ENCODE measurements at places on chromosomes 6 and 20.
A peak's percentile ranks its signal among the peaks of the same experiment; 100 is the strongest.

GRCh38 chr20:63227260-63227659 lies 8.4 kb upstream of the BIRC7 start:
- no peak for DNase-seq

GRCh38 chr6:51788121-51788520 lies 299.3 kb downstream of the PKHD1 start:
- no peak for DNase-seq

DNA sequence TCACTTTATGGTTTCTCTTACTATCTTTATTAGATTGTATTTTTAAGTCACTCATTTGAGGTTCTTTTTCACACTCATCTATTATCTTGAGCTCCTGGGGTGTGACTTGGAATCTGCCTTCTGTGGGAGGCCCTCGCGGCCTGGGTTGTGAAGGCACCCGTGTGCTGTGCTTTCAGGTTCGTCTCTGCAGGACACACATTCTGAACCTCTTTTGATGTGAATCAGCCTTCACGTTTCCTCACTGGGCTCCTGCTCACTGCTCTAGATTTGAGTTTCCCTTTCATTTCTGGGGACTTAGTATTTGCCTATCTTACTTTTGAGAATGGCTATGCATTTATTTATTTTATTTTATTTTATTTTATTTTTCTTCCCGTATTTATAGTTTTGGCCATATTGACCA lies 97.8 kb downstream of the PACRG start:
- DNase-seq, result no peak

DNA sequence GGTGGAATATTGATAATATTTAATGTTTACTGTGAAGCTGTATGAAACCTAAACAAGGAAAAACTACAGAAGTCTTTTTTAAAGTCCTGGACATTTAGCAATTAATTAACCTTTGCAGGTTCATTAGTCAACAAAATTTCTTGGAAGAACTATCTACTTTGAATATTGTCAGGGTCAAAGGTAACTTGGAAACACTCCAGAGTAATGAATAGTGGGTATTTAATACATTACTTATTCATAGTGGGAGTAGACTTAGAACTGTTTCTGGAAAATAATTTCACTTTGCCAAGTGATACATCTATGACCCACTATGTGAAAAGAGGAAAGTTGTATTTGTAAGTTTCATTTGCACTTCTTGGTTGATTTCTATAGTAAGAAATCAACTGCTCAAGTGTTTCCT lies 319.1 kb downstream of the TFAP2B start:
- no peak for DNase-seq

GRCh38 chr6:83597051-83597450 lies 84.7 kb downstream of the PRSS35 start:
- DNase-seq, result no peak

GRCh38 chr6:11141295-11141694 lies 29.8 kb upstream of the ERVFRD-1 start:
- DNase-seq, result no peak

DNA sequence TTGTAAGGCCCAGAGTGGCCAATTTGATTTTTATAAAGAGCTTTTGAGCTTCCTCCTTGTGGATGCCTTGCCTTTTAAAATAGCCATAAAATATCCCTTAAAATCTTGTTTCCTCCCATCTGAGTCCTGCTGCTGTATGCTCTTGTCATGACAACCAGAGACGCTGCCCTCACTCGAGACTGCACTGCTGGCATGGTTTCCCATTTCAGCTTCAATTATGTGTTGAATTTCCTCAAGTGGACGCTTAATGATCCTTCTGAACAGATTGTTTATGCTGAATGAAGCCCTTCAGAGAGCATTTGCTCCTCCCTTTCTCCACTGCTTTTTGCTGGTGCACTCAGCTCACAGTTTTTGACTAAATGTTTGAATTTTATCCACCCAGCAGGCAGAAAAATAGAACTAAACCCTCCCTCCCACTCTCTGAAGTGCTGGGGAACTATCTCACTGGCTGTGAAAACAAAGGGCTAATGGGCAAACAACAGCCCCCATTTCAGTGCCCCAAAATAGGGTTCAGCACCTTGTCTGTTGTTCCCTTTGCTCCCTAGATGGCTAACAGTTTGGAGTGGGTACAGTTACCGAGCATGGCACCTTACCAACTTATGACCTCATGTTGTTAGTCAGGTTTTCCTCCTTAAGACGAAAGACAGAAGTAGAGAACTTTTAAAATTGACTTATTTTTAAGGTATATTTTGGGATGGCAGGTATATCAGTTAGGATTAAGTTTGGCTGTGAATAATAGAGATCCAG lies 45.5 kb upstream of the RNF8 start:
- peak; percentile 70 for DNase-seq

- DNase-seq, result no peak
Measured at GRCh38 chr6:132142308-132142707, 191.1 kb upstream of the CCN2 start.

All from DMS 273 treated with DMSO at 0.1 percent for 48 hours (cell line).